ENCODE measurements at places on chromosomes 1 and 21. TPM values are rescaled to one million over a fixed set of nuclear protein-coding genes. Genes with fewer than 3 reads are reported as not detected.

The BACE2 gene
- total RNA-seq = 60.8 TPM

The C1QB gene
- total RNA-seq = 25.4 TPM

The LINGO4 gene
- not detected for total RNA-seq

The SAMSN1 gene
- 41.3 TPM for total RNA-seq

The FAM151A gene
- total RNA-seq = not detected

The NUP210L gene
- 0.11 TPM for total RNA-seq

The WDR77 gene
- 31.8 TPM for total RNA-seq

The SPATA17 gene
- 3.7 TPM for total RNA-seq

The CCDC30 gene
- total RNA-seq = 8.5 TPM

The AXDND1 gene
- total RNA-seq = 1.8 TPM

The CLDN8 gene
- 2.0 TPM for total RNA-seq

The OR2G6 gene
- not detected for total RNA-seq

The MAN1C1 gene
- 29.9 TPM for total RNA-seq

The CFAP141 gene
- total RNA-seq = not detected

The RNU1-3 gene
- total RNA-seq = under 0.01 TPM

The CLCNKA gene
- total RNA-seq = 0.33 TPM

The DIO1 gene
- not detected for total RNA-seq

The MFSD2A gene
- 3.1 TPM for total RNA-seq

The CADM3 gene
- total RNA-seq = 89.3 TPM

The FMO3 gene
- 0.49 TPM for total RNA-seq

The TATDN3 gene
- 20.7 TPM for total RNA-seq

The LRRC38 gene
- 1.6 TPM for total RNA-seq

The AMPD1 gene
- 0.71 TPM for total RNA-seq

The NEGR1 gene
- total RNA-seq = 23.3 TPM

The BMP8A gene
- not detected for total RNA-seq
